Stimulated activated CD8-positive, alpha-beta memory T cell treated with anti-CD3 and anti-CD28 coated beads, Interleukin-4, amount 100 ng/mL, for 1 hour (primary cell): ENCODE measurements at places on chromosomes 6 and 20.

DNA sequence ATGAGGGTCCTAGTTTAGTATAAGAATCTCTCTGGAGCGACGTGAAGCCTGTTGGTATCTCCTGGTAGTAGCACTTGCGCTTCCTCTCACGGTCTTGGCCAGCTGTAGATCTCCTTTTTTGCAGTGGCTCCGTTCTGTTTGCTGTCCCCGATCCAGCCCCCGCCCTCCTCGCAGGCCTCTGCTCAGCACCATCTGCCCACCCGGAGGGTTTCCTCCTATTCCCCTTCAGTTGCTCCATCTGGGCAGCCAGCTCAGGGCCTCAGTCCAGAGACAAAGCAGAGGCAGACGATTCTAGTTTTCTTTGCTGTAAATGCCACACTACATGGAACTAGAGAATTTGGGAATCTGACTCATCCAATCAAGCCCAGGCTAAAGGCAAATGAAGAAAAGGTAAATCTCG is 126.6 kb downstream of the TIAM2 start:
- no peak for DNase-seq

DNA sequence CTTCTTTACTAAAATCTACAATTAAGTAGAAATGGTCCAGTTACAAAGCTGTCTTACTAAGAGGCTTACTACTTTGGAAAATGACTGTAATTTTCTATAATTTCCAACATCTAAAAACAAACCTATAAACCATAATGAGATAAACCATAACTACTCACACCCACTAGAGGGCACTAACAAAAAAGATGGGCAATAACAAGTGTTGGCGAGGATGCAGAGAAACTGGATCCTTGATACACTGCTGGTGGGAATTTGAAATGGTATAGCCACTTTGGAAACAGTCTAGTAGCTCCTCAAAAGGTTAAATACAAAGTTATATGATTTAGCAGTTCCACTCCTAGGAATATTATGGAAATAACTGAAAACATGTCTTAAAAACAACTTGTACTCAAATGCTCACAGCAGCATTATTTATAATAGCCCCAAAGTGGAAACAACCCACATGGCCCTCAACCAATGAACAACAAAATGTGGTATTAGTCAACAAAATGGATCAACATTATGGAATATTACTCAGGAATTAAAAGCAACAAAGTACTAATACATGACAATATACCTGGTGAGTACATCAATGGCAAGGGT is 50.6 kb downstream of the GJA10 start:
- no peak for DNase-seq

GRCh38 chr6:25363427-25363826 is 84.3 kb downstream of the CARMIL1 start:
- DNase-seq: no peak

GRCh38 chr20:19885939-19886660 is 128.0 kb downstream of the RIN2 start:
- no peak for DNase-seq

DNA sequence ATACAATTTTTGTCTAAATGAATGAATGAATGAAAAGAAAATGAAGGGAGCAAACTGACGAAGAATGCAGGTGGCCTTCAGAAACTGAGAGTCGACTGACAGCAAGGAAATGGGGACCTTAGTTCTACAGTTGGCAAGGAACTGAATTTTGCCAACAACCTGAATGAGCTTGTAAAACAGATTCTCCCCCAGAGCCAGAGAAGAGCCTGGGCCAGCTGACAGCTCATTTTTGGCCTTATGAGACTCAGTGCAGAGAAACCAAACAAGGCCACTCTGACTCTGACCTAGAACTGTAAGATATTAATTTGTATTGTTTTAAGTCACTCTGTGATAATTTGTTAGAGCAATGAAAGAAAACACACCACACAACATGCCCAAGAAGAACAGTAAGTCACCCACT is 21.8 kb downstream of the MAN1A1 start:
- no peak for DNase-seq

- DNase-seq: no peak
Observed at GRCh38 chr6:3594201-3594600, 137.4 kb upstream of the SLC22A23 start.
